ENCODE measurements at places on chromosomes 11 and 22. TPM values are rescaled to one million over a fixed set of nuclear protein-coding genes. Genes with fewer than 3 reads are reported as not detected.

Gene CHRDL2
- 0.89 TPM for total RNA-seq

Gene KCTD14
- 4.0 TPM for total RNA-seq

Gene NXPE2
- total RNA-seq, result 0.71 TPM

Gene ESAM
- 61.0 TPM for total RNA-seq

Gene LRP4
- total RNA-seq, result 29.3 TPM

Gene TRIM22
- total RNA-seq, result 86.7 TPM

Gene FADD
- total RNA-seq, result 18.8 TPM

Gene MRGPRE
- not detected for total RNA-seq

Gene OR52M1
- total RNA-seq, result not detected

Gene MAJIN
- not detected for total RNA-seq

Gene ANKK1
- 0.98 TPM for total RNA-seq

Gene SOX6
- total RNA-seq, result 53.7 TPM

Gene DRD4
- total RNA-seq, result 4.1 TPM

Gene PARVB
- total RNA-seq, result 38.2 TPM

Gene OOSP2
- not detected for total RNA-seq

Gene C11orf52
- not detected for total RNA-seq

Gene TMEM132A
- total RNA-seq, result 34.2 TPM

Gene AGBL2
- total RNA-seq, result 1.8 TPM
